ENCODE measurements at places on chromosomes 11 and 22.

DNA sequence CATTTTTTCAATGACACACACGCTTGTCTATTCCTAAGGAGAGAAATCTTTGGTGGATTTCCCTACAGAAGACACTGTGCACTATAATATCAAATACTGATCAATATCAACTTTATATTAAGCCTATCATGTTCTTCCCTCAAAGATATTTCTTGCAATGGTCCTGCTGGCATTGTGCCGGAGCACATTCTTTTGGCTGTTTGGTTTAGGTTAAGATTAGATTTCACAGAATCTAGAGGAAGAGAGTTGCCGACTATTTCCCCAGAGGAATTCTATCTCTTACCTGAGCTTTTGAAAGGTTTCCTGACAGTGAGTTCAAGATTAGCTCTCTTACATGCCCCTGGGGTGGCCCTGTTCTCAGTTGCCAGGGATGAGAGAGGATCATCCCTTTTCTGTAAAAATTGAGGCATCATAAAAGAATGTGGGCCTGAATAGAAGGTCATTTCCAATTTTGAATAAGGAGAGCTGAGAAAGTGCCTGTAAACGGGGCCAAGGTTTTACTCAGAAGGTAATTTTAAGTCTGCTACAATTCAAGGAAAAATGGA lies 180.6 kb upstream of the ARHGAP20 start:
- DNase-seq = no peak

DNA sequence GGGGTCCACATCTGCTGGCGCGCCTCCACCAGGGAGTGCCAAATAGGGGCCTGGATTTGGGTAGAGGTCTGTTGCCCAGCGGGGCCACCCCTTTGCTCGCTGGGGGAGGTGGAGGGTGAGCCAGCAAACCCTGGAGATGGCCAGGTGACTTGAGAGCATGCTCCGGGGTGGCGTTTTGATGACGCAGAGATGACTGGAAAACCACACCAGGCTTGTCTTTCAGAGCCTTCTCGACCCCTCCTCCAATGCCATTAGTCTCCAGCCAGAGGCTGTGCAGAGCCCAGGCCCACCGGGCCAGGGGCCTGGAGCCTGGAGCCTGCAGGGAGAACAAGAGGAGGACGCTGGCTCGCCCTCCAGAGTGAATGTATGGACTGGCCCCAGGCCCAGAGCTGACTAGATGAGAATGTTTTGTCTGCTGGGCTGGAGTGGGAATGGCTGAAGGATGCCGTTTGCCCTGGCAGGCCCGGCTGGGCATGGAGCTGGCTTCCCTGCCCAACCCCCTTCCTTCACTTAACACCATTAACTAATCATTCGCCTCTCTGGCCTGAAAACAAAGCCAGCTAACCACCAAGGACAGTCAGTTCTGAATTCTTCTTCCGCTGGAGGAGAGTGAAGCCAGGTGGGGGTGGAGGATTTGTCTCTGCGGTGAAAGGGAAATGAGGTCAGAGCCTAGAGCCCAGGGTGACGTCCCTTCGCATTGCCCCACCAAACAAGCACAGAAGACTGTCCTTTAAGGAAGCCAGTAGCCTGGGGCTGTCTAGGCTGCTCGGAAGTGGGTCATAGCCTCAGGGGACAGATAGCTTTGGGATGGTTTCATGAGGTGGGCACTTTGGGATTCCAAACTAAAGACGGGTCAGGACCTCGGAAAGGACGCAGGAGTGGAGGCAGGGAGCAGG lies 1.6 kb upstream of the MCAM start:
- peak; percentile 71 for DNase-seq

DNA sequence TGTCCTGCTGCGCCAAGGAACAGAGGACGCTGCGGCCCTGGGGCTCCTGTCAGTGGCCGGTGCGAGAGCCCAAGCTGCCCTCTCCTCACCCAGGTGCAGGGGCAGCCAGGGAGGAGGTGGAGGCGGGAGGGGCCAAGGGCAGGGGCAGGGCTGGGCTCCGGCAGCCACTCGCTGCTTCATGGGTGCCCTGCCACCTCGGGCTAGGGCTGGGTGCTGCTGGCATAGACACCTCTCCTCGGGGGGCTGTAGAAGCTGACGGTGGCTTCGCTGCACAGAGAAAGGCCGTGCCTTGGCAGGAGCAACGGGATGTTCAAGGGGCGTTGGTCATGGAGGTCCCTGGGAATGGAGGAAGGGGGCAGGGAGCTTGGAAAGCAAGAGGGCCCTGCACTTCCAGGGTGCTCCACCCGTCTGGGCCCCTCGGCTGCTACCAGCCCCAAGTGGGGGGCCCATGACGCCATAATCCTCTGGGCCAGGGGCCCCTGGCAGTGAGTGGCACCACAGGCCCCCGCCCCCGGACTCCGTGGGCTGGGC lies 1.6 kb upstream of the TBX1 start:
- no peak for DNase-seq

- DNase-seq = no peak
Observed at GRCh38 chr11:106179048-106179447, 101.6 kb downstream of the AASDHPPT start.

GRCh38 chr22:33112580-33112979 lies 54.4 kb upstream of the SYN3 start:
- DNase-seq = no peak

GRCh38 chr11:34240150-34240494 lies 117.7 kb downstream of the ABTB2 start:
- no peak for DNase-seq

DNA sequence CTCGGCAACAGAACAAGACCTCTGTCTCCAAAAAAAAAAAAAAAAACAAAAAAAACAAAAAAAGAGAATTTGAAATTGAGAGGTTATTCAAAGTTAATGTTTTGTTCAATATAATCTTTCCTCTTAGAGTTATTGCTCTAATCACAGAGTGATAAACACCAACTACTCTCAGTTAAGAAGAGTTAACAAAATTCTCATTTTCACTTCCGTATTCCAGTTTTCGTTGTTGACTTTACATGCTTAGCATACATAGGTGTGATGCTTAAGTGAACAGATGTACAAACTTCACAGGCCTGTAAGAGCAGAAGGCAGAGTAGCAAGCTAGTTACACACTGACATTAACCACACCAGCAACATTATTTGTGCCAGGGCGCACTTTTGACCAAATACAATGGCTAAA lies 12.3 kb downstream of the EIF4ENIF1 start:
- DNase-seq = no peak

DNA sequence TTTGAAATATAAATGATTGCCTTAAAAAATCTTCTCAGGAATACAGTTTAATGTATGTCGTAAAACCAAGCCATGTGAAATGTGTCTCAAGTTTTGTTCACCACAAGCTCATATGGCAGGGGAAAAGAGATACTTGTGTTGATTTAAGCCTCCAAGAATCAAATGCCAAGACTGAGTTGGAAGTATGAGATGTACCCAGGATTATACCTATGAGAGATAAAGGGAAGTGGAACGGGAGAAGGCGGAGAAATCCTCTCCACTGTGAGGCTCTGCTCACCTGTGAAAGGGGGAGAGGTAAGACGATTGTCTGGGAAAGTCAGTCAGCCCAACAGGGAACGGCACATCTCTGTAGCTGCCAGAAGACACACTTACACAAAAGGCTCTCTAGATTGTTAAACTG lies 124.8 kb downstream of the TRPC6 start:
- DNase-seq = no peak

GRCh38 chr11:72573072-72573854 lies 101.0 kb downstream of the PDE2A start:
- no peak for DNase-seq

DNA sequence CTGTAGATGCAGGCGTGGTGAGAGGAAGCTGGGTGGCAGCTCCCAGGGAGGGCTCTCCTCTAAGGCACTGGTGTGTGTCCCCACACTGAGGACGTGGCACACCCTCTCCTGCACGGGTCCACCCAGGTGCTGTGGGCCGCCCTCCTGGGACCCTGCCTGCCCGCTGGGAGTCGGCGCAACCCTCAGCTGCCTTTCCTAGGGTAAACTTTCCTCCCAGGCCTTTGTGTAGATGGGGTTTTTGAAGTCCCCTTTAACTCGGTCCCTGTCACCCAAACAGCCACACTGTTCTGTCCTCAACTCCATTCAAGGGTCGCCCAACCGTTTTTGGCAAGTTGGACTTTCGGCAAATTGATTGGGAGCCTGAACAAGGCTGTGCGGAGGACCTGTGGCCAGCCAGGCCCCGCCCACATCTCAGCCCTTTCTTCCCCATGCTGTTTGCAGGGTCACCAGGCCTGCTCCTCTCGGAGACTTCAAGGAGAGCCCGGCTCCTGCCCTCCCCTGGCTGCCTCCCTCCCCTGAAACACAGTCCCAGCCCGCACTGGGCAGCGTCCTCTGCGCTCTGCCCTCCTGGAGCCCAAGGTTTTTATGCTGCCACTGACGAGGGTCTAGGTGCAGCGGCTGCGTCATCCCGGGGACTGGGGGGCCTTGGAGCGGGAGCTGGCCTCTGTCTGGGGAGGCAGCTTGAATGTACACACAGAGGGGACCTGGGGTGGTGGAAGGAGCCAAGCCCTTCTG lies 1126.2 kb downstream of the BRD1 start:
- no peak for DNase-seq

GRCh38 chr11:41988951-41989572 lies 529.6 kb upstream of the LRRC4C start:
- DNase-seq = no peak

DNA sequence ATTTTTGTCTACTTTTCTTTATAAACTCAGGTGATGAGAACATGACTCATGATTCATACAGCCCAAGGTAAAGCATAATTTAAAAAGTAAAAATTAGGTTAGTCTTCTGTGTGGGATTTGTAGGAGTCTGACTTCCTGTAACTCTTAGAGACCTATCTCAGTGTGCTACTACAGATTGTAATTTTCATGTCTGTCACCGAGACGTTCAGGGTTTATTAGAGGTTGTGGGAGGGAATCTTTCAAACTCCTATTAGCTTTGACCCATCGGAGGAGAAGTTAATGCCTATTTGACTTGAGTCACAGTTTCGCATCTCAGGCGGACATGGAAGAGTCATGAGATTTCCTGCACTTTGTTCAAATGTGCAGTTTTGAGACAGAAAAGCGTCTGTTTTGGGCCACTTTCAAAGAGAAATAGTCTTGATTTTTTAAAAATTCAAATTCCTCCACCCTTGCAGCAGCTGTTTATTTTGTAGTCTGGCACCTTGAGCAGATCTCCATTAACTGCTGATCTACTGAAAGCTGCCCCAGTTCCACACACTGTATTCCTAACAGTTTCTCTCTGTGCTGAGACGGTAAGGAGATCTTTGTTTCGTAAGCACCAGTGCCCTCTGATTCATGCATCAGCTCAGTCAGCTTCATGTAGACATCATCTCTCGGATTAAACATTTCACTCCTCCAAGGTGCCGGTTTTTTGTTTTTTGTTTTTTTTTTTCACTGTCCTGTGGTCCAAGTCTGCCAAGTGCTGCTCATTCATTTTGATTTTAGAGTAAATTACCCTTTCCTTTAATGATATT lies 24.3 kb downstream of the ALKBH3 start:
- DNase-seq = no peak

- DNase-seq = no peak
Observed at GRCh38 chr11:86812981-86813380, 12.6 kb downstream of the PRSS23 start.

DNA sequence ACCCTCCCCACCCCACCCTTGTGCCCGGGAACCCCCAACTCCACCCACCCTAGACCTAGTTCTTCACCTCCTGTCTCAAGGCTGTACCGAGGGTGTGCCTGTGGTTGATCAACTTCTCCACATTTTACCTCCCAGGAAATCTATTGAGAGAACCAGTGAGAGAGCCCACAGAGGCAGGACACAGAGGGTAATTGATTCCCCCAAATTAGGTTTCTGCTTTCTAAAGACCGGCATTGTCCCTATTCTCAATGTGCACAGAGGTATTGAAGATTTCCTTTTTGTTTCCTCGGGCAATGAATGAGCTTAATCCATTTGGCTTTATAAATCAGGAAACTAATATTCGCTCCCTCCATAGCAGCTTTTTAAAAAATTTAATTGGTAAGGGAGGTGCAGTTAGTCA lies 6.0 kb upstream of the LMO1 start:
- DNase-seq = no peak

DNA sequence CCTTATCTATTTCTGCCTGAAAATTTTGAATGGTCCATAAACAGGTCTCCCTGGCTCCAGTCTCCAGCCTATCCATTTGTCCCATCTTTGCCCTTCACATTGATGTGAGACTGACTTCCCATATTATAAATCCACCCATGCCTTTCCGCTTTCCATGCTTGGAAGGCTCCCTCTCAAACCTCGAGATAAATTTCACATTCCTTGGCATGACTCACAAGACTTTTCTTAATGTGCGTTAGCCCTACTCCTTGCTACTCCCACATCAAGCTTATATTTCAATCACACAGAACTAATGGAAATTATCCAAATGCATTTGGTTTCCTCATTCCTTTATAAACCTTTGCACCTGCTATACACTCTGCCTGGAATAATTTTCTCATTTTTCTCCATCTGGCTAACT lies 163.7 kb upstream of the NTM start:
- DNase-seq = no peak

DNA sequence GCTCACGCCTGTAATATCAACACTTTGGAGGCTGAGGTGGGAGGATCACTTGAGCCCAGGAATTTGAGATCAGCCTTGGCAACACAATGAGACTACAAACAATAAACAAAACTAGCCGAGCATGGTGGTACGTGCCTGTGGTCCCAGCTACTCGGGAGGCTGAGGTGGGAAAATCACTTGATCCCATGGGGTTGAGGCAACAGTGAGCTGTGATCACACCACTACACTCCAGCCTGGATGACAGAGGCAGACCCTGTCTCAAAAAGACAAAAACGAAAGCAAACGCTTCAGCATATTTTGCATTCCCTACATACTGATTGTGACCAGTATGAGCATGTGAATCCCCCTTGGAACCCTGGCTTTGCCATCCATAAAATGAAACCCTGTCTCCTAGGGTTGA lies 33.9 kb upstream of the MN1 start:
- DNase-seq = no peak

DNA sequence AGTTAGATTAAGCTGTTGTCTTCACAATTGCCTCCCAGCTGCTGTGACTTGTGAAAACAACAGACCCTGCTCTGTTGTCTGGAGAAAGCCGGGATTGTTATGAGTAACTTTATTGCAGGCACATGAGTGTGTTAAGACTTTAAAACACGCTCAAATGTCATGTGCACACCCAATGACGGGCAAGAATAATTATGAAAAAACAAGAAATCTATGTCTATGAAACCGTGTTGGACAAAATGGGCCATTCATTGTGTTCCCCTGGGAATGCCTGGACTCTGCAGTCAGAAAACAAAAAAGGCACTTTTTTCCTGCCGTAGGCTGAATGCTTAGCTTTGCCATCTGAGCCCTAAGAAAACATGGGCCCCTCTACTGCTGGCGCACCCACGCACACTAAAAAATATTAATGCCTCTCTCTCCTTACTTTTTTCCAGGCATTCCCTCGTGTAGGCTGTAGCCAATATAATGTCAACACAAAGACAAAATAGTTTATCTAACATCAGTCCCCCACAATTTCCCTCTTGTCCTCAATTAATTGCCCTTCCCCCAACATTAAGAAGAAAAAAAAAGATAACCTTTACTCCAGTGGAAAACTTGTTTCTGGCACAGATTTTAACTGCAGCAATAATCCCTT lies 207.9 kb downstream of the SOX6 start:
- DNase-seq = no peak

DNA sequence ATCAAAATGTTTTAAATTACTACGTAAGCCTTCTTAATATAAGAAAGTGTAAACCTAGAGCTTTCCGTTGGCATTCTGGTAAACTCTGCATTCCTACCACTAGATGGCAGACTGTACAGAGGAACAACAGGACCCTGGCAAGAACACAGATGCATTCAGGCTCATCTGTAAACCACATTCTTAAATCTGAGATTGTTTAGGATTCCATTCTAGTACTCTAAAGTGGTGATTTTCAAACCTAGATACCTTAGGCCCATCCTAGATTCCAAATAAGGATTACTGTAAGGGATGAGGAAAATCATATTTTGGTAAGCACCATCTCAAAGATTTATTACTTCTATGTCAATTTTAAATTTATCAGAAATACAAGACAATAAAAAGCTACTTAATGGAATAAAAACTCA lies 26.9 kb downstream of the PICALM start:
- peak; percentile 20 for DNase-seq

Measured in T-helper 2 cell (primary cell).